ENCODE measurements at places on chromosomes 13 and 19.

- DNase-seq = no peak
Observed at GRCh38 chr13:23766939-23767338, 122.3 kb downstream of the MIPEP start.

GRCh38 chr19:29609636-29610035 lies 3.6 kb downstream of the POP4 start:
- no peak for DNase-seq

GRCh38 chr19:30167206-30167868 lies 204.8 kb upstream of the ZNF536 start:
- DNase-seq = no peak

DNA sequence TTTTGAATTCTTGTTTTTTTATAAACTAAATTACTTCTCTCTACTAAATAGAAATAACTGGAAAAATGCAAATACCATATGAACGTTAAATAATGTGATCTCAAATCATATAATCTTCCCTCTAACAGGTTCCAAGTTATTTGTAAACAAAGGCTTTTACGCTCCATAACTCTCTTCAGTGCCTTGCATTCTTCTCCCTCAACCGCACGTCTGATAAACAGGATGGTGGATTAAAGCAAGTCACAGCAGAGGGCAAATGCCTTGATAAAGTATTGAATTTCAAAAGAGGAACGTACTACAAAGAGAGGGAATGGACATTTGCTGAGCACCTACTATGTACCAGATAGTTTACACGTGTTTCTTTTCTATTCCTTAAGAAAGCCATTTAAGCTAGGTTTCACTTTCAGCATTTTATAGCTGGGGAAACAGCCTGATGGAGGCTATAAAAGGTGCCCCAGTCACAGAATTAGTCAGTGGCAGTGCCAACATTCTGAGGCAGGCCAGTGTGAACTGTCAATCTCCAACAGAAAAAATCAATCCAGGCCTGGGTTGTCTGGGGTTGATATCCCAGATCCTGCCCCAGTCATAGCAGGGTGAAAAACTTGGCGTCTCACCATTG lies 15.8 kb downstream of the MRPS31 start:
- DNase-seq = no peak

- no peak for DNase-seq
Observed at GRCh38 chr19:56132316-56132822, 8.7 kb upstream of the ZNF444 start.

GRCh38 chr13:41388143-41388881 lies 69.0 kb upstream of the RGCC start:
- DNase-seq = no peak

- no peak for DNase-seq
Observed at GRCh38 chr19:10395003-10395402, 8.3 kb downstream of the CDC37 start.

DNA sequence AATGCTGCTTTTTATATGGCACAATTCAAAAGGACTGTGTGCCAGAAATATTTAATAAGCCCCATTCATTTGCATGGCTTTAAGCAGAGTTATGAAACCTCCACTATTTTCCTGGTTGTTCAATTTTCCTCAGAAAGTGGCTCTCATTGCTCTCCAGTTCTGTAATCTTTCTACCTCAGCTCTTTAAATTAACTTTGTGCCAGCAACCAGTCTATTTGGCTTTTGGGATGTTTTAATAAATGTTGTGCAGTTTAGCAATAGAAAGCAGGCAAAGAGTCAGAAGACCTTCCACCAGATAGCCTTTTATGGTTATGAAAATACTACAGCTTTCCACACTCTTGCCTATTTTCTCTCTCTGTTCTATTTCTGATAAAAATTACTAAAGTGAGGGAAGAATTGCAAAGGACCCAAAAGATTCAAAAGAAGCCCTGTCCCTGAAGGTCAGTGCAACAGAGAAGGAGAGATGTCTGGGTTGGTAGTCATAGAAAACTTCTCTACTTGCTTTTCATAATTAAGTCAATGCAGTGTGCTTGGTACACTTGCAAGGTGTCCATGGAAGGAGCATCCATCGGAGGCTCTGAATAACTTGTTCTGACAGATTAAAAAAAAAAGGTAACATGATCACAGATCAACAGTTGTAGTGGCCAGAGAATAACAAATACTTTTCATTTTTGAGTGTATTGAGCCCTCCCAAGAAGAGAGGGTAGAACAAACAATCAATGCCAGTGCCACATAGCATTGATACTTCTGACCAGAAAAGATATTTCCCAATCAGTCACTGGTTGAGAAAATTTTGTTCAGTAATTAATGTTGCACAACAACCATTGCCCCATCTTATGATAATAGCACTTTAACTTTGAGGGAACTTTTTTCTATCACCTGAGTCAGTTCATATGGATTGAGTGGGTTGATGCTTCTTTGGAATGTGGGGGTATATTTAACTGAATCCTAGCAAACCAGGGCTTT lies 48.4 kb upstream of the SPRY2 start:
- DNase-seq = no peak

DNA sequence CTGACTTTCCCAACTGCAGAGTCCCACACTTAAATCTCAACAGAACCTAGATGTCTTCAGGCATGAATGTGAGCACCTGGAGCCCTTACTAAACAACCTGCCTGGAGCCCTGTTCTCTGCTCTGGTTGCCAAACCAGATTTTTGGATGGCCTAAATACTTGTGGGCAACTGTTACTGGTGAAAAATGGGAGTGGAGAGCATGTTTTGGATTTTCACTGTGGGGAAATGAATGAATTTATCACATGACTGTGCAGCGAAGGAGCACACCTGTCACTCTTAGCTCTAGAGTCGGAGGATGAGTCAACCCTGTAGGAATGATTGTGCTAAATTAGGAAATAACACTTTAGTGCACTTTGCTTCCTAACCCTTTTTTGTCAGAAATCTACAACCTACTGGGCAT lies 30.3 kb downstream of the SHISA2 start:
- DNase-seq = no peak

DNA sequence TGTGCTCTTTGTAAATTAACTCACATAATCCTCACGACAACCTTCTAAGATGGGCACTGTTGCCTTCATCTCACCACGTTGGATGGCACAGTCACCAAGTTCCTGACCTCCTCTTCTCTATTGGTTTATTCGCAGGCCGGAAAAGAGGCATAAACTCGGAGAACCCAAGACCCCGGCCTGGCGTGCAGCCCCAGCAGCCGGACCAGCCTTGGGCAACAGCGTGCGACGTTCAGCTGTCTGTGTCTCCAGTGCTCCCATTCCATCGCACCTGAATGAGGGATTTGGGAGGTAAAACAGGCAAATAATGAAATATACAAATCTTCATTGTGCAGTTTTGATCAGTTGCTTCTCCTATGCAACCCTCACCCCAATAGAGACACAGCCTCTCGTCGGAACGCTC lies 34.5 kb upstream of the GAS6 start:
- no peak for DNase-seq

DNA sequence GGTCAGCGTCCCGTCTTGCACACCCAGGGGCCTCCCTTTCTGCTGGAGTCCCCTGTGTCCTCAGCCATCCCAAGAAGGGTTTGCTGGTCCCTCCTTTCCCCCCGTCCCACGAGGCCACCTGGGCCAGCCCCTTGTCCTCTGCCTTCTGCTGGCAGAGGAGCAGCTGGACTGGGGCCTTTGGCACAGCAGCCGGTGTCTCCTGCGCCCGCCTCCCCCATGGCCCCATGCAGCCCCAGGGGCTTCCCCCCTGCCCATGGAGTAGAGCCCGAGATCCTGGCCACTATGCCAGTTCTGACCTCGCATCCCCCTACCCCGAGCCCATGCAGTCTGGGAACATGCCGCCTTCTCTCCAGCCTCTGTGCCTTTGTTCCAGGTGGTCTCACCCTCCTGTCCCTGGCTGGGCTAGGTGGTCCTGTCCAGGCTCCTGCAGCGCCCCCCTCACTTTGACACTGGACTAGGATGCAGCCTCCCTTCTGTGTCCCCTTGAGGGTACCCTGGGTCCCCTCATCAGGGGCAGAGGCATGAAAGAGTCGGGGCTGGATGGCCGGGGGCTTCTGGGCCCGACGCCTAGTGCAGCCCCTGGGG lies 5.7 kb upstream of the GARIN5A start:
- no peak for DNase-seq

DNA sequence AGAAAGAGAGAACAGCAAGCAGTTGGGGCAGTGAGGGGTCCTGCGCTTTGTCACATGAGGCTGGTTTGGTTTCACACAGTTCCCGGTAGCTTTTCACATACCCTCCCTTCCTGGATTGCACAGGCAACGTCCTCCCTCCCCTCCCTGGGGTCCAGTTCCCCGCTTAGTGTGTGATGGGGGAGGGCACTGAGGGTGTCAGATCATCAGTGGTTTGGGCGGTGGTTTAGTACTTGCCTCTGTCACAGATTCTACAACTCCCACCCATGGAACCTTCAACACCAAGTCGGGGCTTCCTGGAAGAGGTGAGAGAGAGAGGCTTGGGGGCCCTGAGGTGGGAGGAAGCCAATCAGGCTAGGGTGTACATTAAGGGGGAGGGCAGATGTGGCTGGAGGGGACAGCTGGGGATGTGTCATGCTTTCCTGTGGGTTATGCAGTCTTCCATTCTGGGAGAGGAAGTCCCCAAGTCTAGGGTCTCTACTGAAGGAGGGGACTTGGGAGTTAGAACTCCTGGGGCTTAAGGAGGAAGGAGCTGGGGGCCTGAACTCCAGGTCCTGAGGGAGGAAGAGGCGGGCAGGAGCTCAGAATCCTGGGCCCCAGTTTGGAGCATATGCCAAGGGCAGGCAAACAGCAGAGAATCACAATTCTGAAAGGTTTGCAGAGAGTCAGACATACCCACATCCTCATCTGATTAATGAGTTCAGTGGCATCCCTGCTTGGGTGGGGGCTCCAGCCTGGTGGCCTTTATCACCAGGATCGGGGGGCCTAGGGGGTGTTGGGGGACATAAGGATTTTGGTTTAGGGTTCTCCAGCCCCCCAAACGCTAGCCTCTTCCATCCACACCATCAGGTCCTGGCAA lies at the start of gene NKG7:
Gene NKG7 (minus strand): TSS at position 6 of the 856 bp plus-strand sequence. CDS start 119 bp downstream, outside the sequence.
- peak; percentile 39 for DNase-seq

DNA sequence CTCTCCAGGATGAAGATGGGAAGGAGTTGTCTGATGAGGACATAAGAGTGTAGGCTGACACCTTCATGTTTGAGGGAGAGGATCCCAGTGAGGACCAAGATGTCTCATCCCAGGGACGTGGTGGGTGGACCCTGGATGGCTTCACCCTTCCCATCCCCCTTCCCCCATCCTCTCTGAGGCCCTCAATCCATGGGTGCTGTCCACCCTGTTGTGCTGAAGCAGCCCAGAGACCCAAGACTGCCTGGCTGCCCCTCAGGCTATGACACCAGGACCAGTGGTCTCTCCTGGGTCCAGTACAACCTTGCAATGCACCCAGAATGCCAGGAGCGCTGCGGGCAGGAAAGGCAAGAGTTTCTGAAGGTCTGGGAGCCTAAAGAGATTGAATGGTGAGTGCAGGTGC lies 3.4 kb upstream of the CYP4F12 start:
- DNase-seq = no peak

DNA sequence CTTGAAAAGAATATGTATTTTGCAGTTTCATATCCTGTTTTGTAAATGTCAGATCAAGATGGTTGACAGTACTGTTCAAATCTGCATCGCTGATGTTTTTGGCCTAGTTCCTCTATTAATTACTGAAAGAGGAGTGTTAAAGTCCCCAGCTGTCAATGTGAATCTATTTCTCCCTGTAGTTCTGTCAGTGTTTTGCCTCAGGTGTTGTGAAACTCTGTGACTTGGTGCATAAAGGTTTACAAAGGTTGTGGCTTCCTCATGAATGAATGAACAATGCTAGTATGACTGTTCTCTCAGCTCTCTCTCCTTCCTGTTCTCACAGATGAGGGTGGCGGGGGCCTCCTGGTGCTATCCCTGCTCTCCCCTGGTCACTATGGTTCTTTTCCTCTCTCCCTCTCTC lies 142.4 kb downstream of the MYCBP2 start:
- no peak for DNase-seq

DNA sequence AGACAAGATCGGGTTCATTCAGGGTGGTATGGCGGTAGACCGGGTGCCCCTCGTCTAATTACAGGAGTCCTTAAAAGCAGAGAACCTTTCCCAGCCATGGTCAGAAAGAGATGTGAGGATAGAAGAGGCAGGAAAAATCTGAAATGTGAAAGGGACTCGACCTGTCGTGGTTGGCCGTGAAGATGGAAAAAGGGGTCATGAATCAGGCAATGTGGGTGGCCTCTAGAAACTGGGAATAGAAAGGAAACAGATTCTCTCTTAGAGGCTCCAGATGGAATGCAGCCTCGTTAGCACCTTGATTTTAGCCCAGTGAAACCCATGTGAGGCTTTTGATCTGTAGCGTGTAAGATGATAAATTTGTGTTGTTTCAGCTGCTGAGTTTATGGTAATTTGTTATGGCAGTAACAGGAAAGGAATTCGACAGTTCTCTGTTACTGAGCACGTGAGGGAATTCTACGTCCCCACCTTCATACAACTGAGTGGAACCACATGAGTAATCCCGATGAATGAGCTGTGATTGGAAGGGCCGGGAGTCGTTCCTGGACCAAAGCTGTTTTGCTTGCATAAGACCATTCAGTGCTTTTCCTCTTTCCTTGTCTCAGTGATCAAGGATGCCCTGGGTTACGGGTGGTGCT lies 11.0 kb upstream of the CA11 start:
- DNase-seq = no peak

DNA sequence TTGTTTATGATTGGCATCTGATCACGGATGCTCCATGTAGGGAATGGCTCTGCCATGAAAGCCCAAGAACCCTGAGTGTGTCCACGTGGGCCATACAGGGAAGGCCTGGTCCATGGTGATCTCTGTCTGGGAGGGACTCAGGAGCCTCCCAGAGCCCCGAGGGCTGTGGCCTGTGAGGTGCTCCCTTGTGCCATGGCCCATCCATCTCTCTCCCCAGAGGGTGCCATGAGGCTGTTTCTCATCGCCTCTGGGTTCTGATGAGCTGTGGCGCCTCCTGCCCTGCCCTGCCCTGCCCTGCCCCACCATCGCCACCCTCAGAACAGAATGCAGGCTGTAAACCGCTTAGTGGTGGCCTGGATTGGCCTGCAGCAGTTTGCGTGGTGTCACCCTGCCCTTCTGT lies 83.1 kb downstream of the ATP11A start:
- DNase-seq = no peak

DNA sequence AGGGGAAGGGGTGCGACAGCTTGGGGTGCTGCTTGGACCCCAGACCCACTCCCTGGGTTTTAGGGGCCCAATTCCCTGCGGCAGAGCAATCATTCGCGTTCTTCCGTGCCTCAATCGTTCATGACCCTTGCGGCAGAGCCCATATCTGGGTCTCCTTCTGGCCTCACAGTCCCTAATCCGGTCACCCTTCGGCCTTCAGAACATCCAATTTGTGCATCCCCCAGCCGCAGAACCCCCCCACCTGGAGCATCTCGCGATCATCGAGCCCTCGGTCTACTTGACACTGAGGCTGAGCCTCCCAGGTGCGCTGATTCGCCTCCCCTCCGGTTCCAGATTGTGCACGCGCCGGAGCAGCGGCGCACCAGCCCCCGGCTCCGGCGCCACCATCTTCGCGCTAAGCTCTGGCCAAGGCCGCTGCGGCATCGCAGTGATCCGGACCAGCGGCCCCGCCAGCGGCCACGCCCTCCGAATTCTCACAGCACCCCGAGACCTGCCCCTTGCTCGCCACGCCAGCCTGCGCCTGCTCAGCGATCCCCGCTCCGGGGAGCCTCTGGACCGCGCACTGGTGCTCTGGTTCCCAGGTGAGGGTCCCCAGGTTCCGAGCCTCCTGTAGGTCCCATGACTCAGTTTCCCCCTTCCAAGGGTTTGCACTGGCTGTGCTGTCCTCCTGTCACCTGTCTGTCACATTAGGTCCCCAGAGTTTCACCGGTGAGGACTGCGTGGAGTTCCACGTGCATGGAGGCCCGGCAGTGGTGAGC lies 501 bp downstream of the GTPBP3 start:
- DNase-seq = no peak
